NCI-H1417 (cell line): ENCODE measurements at places on chromosomes 4 and X.

DNA sequence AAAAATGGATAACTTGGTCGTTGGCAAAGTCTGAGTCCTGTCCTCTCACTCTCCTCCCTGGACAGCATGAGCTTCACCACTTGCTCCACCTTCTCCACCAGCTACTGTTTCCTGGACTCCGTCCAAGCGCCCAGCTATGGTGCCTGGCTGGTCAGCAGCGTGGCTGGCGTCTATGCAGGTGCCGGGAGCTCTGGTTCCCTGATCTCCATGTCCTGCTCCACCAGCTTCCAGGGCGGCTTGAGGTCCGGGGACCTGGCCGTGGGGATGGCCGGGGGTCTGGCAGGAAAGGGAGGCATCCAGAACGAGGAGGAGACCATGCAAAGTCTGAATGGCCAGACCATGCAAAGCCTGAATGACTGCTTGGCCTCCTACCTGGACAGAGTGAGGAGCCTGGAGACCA, 100.8 kb downstream of the NCAPG start:
- DNase-seq, result no peak

GRCh38 chr4:4919927-4920326, 60.5 kb downstream of the MSX1 start:
- DNase-seq, result no peak

- no peak for DNase-seq
Observed at GRCh38 chr4:102684610-102685052, 76.1 kb downstream of the MANBA start.

DNA sequence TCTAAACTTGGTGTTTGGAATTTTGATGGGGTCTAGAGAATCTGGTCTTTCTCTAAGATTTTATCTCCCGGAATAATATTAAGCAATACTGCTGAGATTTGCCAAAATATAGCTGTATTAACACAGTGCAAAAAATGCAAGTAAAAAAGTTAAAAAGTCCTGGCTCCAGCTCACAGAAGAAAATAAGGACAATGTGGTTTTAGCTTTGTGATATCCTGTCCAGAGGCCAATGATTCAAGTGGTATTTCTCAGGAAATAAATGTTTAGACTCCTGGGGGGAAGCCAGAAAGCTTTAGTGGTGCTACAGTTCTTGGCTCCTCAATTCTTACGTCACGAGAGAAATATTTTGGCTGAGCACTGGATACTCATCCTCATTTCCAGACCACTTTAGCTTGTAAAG, 40.9 kb upstream of the IL13RA2 start:
- no peak for DNase-seq

DNA sequence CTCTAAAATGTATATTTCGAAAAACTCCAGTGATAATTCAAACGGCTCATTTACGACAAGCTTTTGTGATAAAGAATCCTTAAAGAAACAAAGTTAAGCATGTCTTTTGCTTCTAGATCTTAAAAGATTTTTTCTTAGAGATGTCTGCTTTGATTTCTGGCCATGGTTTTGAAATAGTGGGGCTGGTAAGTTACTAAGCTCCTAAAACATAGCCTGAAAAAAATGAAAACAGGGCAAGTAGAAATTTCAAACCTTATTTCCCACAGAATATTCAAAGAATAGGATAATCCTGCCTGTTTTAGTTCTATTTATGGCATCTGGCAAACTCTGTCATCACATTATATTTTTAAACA, 318.3 kb downstream of the ARHGAP24 start:
- DNase-seq, result no peak

- no peak for DNase-seq
Observed at GRCh38 chrX:130702867-130703707, 199.9 kb downstream of the ENOX2 start.

DNA sequence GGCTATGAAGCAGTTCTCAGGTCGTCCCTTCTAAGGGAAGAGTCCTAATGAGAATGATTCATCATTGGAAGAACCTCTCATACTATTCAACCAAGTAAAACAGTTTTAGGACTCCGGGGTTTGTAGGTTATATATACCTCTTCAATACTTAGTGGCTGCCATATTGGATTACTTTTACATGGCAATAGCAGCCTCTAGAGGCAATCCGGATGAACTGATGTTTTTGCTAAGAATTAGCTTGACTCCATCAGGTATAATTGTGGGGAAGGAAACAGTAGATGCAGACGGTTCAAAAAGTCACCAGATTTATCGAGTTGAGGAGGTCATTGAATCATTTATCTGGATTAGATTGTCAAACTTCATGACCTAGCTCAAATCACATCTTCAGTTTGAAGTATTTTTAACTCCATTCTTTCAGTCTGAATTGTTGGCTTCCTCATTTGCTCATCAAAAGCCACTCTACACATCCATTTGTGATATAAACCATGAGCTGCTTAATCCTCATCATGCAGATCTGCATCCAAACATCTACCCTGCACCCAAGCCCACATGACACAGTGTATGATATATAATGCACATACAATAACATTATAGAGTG, 28.4 kb downstream of the GUCY1B1 start:
- DNase-seq, result peak; percentile 54
